ENCODE measurements at places on chromosomes 4 and X.

- peak; percentile 51 for DNase-seq
Measured at GRCh38 chrX:107025545-107025944, 25.5 kb upstream of the MORC4 start.

- no peak for DNase-seq
Measured at GRCh38 chrX:23784470-23785331, 1.7 kb downstream of the SAT1 start.

GRCh38 chr4:74317616-74318246 is 9.5 kb downstream of the EPGN start:
- DNase-seq, result no peak

- DNase-seq, result no peak
Measured at GRCh38 chr4:141090473-141090872, 42.8 kb downstream of the RNF150 start.

DNA sequence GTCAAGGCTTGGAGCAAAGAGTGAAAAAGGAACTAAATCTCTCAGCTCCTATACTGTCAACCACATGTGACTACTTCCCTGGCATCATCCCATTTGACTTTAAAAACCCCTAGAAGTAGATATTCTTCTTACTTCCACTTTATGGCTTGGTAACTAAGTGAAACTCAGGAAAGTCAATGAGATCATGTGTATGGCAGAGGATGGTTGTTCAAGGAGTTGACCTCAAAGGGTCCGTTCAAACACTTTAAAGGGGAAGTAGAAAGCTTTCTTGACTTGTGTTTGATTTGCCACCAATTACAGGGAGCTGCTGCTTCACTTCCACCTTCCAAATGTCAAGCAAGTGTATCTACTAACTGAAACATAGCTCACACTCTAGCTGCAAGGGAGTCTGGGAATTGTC is 187.2 kb downstream of the RAB28 start:
- no peak for DNase-seq

GRCh38 chr4:48015216-48015615 is 1.3 kb downstream of the CNGA1 start:
- peak; percentile 73 for DNase-seq
